ENCODE measurements at places on chromosomes 11 and 22.
A peak's percentile ranks its signal among the peaks of the same experiment; 100 is the strongest.

DNA sequence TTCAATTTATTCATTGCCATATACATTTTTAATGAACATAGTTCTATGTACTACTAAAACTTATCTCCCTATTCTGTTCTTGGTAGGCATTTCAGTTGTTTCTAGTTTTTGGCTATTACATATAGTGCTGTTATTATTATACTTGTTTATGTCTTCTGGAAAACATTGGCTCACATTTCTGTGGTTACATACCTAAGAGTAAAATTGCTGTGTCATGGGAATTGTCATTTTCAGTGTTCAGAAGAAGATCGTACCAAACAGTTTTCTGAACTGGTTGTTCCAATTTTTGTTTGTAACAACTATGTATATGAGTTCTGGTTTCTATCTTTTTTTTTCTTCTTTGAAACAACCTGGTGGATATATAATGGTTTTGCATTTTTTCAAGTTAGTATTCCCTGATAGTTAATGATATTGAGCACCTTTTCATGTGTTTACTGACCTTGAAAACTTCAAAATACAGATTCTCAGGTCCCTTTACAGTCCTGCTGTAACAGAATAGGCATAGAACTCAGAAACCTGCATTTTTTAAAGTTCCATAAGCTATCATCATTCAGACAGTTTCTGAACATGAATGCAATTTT, 230.7 kb downstream of the JRKL start:
- no peak for DNase-seq

GRCh38 chr11:30481330-30481729, 104.8 kb downstream of the MPPED2 start:
- no peak for DNase-seq

GRCh38 chr11:1163911-1164735, 6.4 kb downstream of the MUC5AC start:
- no peak for DNase-seq

- DNase-seq = no peak
Observed at GRCh38 chr11:15367695-15368094, 253.0 kb downstream of the INSC start.

GRCh38 chr22:21730535-21731308, 4.9 kb downstream of the YPEL1 start:
- no peak for DNase-seq

DNA sequence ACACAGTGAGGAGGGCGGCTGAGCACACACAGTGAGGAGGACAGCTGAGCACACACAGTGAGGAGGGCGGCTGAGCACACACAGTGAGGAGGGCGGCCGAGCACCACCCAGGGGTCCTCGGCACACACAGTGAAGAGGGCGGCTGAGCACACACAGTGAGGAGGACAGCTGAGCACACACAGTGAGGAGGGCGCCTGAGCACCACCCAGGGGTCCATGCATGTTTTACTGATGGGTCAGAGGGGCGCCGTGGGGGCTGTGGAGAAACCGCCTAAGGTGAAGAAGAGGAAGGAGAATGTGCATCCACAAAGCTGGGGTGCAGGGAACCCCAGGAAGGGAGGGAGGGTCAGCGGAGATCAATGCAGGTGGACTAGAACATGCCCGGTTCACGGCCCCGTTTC, 461.8 kb downstream of the BRD1 start:
- no peak for DNase-seq

DNA sequence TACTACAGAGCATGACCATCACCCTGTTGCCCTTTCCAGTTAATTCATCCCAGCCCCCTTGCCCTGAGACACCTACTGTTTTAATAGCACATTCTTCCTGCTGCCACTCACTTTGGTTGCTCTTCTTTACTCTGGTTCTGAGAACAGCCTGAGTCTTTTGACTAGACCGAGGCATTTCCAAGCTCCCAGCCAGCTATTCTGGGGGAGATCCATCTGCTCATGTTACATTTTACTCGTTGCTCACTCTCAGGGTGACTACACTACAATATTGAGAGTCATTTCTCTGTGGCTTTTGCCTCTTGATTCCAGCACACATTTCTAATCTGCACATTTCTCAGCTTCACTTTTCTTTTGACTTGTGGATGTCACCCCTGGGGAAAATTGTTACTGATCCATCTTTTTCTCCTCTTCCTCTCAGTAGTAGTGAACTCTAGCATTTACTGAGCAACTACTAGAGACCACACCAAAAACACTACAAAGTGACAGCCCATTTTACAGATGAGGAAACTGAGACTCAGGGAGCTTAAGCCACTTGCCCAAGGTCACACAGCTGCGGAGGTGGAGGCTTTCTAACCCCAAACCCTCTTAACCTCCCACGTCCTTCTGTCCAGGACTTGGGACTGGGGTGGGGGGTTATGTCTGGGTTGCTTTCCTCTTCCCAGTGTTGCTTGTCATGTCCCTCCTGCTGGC, 117.8 kb downstream of the C11orf91 start:
- no peak for DNase-seq

DNA sequence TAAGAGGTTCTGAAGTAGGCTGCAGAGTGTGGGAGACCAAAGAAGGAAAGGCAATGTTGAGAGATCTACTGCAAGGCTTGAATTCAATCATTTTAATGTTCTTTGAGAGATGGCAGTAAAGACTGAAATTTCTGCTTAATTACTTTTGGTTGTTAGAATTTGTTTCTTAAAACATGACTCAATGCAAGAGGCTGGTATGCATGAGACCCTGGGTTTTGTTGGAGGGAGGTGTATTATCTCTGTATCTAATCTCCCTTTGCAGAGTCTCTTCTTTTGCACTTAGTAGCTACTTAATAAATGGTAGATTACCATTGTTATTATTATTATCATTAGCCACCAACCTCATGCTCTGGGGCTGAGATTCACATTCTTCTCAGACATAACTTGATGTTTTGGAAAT, 87.4 kb upstream of the DRD2 start:
- no peak for DNase-seq

DNA sequence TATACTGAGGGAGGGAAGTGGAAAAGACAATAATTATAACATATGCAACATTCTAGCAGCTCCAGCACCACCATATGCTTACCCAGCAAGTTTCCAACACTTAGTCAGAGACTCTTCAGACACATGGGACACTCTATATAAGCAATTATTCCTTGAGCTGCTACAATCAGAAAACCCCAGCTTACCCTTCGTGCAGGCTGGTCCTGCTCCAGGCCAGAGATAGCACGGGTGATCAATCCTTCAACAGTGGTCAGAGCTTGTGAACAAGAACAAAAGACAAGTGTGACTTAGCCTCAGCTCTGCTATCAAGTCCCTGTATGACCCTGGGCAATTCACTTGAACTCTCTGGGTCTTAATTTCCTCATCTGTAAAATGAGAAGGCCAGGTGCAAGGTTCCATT, 1.5 kb downstream of the ZPR1 start:
- no peak for DNase-seq

DNA sequence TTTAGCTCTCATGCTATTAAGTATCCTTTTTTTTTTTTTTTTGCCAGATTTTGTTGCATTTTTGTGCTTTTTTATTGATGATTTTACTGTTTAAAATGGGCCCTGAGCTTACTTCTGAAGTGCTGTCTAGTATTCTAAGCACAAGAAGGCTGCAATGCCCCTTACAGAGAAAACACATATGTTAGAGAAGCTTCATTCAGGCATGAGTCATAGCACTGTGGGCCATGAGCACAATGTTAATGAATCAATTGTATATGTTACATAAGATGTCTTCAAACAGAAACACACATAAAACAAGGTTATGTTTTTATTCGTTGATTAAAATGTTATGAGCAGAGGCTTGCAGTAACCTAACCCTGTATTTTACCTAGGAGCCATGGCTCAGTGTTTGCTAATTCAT, 117.8 kb upstream of the C11orf87 start:
- DNase-seq = no peak

DNA sequence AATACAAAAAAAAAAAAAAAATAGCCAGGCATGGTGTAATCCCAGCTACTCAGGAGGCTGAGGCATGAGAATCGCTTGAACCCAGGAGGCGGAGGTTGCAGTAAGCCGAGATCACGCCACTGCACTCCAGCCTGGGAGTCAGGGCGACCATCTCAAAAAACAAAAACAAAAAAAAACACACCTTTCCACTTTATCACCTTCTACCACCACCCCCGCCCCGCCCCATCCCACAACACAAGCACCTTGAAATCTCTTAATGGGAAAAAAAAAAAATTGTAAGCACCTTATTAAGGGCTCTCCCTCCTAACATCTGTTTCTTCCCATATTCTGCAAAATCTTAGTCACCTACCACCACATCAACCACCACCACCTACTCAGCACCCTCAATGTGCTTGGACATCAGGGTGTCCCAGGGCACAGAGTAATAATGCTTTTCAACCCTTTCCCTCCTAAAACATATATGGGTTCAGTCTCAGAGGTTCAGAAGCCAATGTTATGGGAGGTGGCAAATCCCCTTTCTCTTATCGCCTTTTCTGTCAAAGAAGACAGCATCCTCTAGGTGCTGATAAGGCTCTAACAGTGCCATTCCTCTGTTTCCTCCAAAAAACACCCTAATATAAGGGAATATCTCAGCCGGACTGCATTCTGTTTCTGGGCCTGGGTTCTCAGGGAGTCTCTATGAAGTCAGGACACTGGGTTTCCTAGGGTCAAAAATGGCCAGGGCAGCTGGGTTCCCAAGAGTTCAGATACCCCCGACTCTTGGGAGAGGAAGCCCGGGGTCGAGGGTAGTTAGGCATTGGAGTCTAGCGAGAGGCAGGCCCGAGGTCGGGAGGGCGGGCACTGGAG, 718 bp downstream of the INTS5 start:
- peak; percentile 41 for DNase-seq

DNA sequence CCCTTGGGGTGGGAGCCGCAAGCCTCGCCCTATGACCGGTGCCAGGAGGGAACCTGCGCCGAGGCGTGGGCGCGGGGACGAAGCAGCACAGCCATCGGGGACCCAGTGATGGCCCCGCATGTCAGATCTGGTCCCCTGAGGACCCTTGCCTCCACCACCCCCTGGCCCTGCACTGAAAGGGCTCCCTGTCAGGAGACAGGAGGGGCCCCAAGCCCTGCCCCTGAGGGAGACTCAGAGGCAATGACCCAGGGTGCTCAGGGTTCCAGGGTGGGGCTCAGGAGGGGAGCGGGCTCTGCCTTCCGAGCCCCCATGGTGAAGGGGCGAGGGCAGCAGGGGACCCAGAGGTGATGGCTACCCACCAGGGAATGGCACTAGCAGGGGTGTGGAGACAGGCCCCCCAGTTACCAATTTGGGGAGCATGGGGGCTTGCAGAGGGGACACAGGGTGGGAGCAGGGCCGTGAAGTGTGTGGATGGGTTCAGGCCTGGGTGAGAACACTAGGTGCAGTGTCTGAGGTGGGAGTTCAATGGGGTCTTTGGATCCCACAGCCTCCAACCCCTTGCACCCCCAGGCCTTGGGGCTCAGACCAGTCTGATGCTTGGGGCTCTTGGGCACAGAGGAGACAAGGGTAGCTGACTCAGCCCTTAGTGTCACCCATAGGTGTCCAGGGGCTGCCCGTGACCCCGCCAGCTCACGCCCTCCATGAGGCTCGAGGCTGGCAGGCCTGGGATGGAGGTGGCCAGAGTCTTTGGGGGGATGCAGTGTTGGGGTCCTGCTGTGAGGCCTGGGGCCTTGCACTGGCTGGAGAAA, 499 bp downstream of the LRRC56 start:
- DNase-seq = no peak

- no peak for DNase-seq
Observed at GRCh38 chr11:6565325-6565724, 38.1 kb downstream of the RRP8 start.

DNA sequence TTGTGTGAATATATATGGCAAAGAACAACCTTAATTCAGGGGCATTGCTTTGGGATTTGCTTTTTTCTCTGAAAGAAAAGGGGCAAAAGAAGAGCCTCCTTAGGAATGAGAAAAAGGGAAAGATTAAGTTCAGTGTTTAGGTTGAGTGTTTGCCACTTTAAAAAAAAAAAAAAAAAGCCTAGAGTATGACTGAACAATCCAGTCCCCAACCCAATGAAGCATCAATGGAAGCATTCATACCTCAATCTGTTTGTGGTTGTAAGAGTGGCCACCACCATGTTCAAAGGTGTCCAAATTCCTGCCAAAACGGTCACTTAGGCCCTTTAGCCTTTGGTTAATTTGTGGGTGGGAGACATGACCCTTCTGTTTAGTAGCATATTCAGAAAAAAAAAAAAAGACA, 260.6 kb downstream of the SOX6 start:
- DNase-seq = no peak

- no peak for DNase-seq
Observed at GRCh38 chr11:102138670-102139069, 28.4 kb downstream of the YAP1 start.

GRCh38 chr11:12009617-12010321, 1.3 kb upstream of the DKK3 start:
- DNase-seq = no peak

DNA sequence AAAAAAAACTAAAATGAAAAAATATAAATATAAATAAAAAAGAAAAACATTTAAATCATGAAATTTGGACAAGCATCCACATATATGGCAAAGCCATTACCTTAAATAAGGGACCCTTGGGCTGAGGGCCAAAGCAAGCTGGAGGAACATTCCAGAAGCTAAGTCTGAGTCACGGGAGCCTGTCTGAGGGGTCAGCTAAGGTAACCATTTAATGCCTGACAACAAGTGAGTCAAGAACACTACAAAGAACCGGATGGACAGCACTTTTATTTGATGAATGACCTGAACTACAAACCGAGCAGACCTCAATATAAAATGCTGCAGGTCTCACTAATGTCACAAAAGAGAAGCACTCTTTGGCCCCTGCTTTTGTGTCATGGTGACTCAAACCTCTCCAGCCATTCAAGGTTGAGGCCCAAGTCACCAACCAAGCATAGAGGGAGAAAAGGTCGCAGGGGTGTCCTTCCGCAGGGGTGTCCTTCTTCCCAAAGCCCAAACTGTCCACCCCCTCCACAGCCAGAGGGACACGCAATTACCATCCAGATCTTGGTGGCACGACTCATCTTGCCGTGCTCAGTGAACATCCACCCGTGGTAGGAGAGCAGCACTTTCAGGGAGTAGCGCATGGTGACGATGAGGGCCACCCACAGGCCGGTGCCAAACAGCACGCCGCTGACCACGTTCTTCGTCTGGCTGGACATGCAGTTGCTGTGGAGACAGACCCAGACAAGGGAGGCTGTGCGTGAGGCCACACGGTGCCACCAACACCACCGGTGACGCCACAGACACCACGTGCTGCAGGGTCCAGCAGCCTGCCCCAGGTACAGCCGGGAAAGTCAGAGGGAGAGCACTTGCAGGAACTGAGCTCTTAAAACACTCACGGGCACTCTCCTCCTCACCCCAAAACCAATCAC, 34.5 kb downstream of the CPT1A start:
- no peak for DNase-seq
